ENCODE measurements at places on chromosomes 1 and 21.

DNA sequence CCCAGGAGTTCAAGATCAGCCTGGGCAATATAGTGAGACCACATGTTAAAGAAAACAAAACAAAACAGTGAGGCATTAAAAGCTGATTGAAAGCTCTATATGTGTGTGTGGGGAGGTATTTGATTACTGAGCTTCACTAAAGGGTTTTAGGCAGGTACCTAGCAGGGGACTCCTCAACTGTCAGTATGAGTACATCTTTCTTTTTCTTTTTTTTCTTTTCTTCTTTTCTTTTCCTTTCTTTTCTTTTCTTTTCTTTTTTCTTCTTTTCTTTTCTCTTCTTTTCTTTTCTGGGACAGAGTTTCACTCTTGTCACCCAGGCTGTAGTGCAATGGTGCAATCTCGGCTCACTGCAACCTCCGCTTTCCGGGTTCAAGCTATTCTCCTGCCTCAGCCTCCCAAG, 8.5 kb upstream of the MYCL start:
- DNase-seq = no peak

DNA sequence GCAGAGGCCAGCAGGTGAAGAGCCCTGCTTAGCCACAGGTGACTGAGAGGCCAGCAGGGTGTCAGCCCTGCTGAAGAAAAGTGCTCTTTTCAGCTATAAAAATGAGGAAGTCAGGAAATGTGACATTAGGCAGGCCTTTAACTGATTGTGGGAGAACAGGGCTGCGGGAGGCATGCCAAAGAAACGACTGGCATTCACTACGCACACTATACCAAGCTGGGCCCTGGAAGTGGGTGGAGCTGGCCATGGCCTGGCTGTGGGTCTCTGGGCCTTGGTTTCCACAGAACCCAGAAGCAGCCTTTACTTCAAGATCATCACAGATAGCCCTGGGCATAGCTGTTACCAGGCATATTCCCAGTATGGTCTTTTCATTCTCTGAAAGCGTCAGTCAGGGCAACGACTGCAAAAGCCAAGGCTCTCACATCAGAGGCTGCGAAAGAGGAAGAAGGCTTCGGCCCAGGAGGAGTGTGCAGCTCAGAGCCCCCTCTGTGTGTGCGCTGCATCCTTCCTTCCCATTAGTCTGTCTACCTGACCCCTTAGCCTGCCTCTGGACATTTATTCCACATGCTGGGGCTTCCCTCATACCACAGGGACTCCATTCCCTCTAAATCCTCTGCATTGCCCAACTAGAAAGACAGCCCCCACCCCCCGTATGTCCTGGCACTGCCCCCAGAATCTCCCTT, 14.3 kb downstream of the SLC2A1 start:
- DNase-seq = no peak

DNA sequence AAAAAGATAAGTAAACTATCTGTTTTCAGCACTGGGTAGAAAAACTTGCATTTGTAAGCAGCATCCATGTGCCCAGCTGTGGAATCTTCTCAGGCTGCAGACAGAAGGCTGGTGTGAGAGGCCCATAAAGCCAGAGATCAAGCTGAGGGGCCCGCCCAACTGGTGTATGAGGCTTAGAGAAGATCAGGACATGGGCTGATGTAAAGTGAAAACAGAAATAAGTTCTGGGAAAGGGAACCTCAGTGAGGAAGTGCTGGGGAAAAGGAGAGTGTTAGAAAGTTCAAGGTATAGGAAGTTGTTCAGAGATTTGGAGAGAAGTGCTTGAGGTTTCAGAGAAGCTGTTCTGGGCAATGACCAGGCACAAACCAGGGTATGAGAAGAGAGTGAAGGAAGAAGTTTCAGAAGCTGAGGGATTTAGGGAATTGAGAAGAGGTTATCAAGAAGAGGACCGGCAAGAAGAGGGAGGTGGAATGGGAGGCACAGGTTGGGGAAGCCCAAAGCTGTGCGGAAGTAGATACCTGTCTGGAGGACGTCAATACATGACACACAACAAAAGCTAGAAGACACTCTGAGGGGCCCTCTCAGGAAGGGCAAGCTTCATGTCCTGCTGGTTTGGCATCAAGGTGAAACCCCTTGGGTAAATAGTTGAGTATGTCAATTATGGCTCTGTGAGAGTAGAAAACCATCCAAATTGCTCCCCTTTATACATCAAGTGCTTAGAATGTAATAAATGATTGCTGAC, 2.7 kb upstream of the CD5L start:
- DNase-seq = no peak

- DNase-seq = no peak
Observed at GRCh38 chr1:80066060-80066459, 1059.5 kb upstream of the ADGRL4 start.

- no peak for DNase-seq
Observed at GRCh38 chr1:192940658-192941057, 118.5 kb downstream of the UCHL5 start.

GRCh38 chr1:117138561-117138960, 17.0 kb upstream of the TRIM45 start:
- DNase-seq = no peak

- no peak for DNase-seq
Observed at GRCh38 chr1:206963740-206964139, 6.5 kb downstream of the FCAMR start.

- no peak for DNase-seq
Observed at GRCh38 chr1:153546796-153547559, 1.4 kb upstream of the S100A4 start.

- DNase-seq = no peak
Observed at GRCh38 chr1:40628903-40629292, 36.6 kb downstream of the RIMS3 start.

GRCh38 chr21:22763442-22763841, 1765.2 kb downstream of the NCAM2 start:
- DNase-seq = no peak

All from progenitor cell of endocrine pancreas (in vitro differentiated cells).